Stimulated activated CD4-positive, alpha-beta T cell treated with anti-CD3 and anti-CD28 coated beads, Interleukin-4, amount 100 ng/mL, for 4 hours (primary cell): ENCODE measurements at places on chromosomes 12 and 14.

DNA sequence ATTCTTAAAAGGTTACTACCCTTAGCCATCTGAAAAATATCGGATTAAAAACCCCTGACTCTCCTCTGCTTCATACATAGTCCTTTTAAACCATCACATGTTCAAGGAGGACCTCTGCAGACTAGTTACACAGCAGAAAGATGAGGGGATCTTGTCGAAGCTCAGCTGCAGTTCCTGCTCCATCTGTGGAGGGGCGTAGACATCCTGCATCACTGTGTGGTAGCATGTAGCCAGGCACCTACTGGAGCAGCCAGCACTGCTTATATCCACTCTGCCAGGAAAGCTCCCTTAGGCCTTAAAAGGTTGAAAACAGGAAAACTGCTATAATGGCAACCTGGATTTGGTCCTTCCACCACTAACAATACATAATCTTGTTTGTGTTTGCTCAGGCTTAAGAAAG is 57.6 kb upstream of the STRN3 start:
- DNase-seq: no peak

- no peak for DNase-seq
These were observed 17.8 kb upstream of the TMPRSS12 start for GRCh38 chr12:50824914-50825313.

- no peak for DNase-seq
These were observed 77.1 kb downstream of the KCNMB4 start for GRCh38 chr12:70443062-70443673.

DNA sequence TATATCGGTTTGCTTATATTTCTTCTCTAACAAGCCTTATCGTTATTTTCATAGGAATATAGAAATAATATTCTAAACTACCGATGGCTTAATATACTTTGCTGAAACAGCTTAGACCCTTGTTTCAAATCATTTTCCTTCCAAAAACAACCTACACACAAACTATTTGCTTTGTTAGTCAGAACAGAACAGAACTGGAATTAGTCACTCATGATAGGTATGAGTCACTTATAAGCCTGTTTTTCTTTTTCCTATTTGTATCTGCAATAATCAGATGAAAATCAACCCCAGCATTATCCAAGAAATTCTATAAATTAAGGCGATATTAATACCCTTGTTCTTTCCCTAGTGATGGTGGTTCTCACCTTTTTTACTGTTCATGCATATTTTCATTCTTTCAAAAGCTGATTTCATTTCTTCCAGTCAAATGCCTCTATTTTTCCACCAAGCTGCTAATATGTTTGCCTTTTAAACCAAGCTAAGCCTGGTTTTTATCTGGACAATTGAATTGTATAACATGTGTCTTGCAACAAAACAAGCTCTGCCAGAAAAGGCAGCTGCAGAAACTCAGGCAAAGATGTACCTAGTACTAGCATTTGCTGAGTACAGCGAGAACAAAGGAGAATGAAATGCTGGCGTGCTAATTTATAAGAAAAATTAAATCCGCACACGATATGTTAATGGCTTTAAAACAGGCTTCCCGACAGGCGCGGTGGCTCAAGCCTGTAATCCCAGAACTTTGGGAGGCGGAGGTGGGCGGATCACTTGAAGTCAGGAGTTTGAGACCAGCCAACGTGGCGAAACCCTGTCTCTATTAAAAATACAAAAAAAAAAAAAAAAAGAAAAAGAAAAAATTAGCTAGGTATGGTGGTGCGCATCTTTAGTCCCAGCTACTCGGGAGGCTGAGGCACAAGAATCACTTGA is 1418.2 kb downstream of the AACS start:
- no peak for DNase-seq

- DNase-seq: peak; percentile 39
These were observed at the start of gene CPNE8 for GRCh38 chr12:38905480-38906351. Gene CPNE8 (minus strand): TSS chr12:38905591. CDS start chr12:38905534, 57 bp downstream.

DNA sequence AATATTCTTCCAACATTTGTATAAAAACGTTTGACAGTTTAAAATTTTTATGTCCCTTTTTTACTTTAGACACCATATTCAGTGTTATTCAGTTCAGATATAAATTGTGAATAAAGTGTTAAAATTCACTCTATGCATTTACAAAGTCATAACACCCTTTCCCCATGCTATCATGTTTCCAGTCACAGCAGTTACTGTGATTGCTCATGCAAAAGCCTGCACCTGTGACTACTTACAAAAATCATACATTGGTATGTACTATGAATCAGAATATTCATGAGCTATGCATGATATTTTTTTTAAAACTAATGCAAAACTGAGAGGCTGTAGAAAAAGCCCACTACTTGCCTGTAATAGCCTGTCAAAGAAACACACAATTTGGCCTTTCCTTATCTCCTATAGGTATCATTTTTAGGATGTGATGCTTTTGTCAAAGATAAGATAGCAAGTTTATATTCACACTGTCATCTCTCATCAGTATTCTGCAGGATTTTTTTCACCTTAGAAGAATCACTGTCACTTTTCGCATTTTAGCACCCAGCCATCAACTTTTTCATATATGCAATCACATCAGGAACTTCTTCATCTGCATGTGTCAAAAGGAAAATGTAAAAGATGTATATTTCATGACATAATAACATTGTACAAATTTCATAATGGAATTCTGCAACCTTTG is 443.2 kb downstream of the C12orf50 start:
- DNase-seq: no peak

DNA sequence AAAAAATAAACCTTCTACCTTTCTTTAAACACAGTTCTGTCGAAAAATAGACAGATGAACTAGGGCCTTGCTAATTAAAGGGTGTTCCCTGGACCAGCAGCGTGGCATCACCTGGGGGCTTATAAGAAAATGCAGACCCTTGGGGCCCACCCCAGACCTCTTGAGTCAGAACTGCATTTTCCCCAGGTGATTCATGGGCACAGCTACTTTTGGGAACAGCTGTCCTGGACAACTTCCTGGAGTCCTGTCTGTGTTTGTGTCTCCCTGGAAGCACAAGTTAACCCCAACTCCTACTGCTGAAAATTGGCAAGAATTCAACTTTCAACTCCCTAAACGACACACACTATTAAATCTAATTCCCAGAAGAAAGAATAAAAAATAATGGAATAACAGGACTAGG is 17.8 kb downstream of the FBLN5 start:
- DNase-seq: no peak

- no peak for DNase-seq
These were observed 66.7 kb downstream of the CCDC88C start for GRCh38 chr14:91350813-91351511.

- DNase-seq: no peak
These were observed 5.1 kb upstream of the NELL2 start for GRCh38 chr12:44881197-44881596.

- DNase-seq: no peak
These were observed 114.7 kb upstream of the AMIGO2 start for GRCh38 chr12:47194501-47194900.

DNA sequence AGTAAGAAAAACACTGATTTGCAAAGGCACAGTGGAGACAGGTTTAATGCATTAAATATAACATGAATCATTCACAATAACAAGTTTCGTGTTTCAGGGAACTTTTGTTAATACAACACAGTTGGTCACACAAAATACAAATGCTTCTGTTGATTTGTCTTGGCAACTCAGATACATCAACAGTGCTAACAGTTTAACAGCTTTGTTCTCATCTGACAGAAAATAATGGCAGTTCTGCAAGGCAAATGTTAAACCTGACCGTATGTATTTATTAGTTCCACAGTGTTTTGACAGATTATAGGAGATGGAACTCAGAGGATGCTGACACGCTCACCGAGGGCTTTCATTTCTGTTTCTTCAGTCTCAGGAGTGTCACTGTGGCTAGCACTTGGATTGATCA is 350.7 kb downstream of the PRKD1 start:
- DNase-seq: no peak

DNA sequence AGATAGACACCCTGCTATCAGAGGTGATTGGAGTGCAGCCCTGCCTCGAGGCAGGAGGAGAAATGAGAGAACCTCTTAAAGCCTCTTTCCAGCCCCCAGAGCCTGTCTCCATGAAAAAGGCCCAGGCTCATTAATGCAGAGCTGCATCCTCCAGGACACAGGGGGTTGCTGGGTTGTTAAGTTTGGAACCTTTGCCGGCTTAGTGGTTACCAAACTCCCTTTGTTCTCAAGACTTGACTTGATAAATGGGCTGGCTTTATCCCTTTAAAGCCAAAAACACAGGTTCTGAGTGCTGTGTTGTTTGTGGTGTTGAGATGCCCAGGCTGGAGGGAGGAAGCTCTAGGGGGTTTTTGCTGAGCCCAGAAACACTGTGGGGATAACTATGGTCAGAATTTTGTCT is 71.0 kb downstream of the DAD1 start:
- no peak for DNase-seq

DNA sequence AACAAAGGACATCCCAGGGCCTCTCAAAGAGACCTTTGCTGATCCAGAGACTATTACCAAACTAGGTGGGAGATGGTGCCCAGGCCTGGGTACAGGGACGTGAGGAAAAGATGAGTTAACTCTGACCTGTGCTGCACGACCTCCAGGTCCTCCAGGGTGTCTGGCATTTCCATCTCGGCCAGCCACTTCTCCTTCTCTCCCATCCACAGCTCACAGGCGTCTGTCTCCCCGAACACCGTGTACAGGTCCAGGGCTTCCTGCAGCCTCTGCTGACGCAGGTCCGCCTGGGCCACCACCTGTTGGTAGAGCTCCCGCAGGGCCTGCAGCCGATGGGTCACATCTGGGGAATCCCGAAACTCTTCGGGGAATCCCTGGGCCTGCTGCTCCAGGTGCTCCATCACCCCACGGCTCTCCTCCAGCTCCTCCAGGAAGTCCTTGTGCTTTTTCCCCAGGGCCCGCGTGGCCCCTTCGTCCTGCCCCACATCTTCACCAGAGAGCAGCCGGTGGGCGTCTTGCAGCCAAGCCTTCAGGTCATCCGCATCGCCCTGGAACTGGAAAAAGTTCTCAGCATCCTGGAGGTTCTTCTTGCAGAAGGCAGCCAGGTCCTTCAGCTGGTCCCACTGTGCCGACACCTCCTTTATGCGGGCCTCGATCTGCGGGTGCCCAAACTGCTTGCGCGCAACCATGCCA is 86.7 kb downstream of the SPTB start:
- DNase-seq: no peak

GRCh38 chr14:76950055-76951020 is 78.2 kb downstream of the IRF2BPL start:
- DNase-seq: no peak

- DNase-seq: no peak
These were observed 772 bp downstream of the SCARB1 start for GRCh38 chr12:124862768-124863415.

- no peak for DNase-seq
These were observed 282.0 kb downstream of the ERC1 start for GRCh38 chr12:1273051-1273450.

DNA sequence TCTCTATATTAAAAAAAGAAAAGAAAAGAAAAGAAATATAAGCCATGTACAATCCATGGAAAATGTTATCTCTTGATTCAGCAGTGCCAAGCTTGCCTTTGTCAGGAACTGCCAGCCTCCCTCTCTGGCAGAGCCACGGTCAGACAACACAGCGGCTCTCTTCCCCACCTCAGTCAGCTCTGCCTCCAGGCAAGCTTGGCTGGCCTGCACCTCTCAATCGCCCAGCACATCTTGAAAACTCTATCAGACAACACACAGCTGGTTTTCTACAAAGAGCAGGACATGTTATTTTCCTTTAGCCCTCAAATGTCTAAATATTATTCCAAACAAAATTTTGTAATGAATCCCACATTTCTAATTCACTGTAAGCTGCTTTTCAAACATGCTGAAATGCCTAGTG is 20.0 kb upstream of the GCH1 start:
- no peak for DNase-seq

DNA sequence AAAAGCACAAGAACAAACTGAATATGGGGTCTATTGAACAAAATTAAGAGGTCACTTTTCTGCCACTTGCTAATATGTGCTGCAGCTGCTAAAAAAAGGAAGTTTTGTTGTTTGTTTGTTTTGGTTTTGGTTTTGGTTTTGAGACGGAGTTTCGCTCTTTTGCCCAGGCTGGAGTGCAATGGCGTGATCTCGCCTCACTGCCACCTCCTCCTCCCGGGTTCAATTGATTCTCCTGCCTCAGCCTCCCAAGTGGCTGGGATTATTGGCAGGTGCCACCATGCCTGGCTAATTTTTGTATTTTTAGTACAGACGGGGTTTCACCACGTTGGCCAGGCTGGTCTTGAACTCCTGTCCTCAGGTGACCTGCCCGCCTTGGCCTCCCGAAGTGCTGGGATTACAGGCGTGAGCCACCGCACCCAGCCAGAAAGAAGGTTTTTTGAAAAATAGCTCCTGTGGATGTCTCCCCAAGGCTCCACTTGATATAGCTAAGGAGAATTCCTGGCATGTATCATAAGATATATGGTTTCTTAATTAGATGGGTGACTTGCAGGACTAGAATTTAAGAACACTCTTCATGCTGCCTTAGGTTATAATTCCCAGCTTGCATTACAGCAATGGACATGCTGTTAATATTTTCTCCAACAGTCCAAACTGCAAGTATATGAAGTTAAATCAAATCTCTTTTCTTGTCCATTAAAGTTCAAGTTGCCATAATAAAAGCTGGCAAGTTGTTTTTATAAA is 237.6 kb upstream of the AMIGO2 start:
- no peak for DNase-seq

DNA sequence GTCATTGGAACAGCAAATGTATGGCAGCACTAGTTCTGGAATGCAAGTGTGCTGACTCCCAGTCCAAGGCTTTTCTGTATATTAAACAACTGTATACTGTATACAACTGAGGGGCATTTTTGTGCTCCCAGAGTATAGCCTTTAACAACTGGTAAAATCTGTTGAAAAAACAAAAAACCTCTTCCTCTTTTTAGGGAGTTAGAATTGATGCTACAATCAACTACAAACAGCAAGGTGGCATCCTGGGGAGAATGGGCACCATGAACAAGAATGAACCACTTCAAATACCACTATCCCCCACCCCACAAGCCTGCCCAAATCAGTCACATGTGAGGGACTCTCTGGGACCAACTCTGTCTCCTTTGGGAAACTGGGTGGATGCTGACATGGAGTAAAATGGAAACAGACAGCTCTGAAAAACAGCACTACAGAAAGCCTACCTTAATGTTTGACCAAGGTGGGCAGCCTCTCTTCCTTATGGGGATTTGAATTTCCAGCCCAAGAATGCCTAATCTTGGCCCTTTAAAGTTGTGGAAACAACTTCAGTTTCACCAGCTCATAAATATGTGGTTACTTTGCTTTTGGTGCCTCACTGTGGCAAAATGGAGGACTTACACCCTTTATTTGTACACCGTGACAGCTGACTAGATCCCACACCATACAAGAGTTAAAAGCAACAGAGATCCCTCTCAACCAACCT is 7.5 kb downstream of the VTI1B start:
- peak; percentile 22 for DNase-seq

DNA sequence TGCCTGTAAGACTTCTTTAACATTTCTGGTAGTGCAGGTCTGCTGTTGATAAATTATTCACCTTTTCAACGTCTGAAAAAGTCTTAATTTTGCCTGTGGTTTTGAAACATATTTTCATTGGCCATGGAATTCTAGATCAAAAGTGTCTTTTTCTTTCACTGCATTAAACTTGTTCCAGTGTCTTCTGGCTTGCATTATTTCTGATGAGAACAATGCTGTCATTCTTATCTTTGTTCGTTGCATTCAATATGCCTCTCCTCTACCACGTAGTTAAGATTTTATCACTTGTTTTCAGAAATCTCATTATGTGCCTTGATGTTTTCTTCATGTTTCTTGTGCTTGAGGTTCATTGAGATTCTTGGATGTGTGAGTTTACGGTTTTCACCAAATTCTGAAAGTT is 13.4 kb upstream of the KIF26A start:
- DNase-seq: no peak

- no peak for DNase-seq
These were observed 345.8 kb downstream of the RAD51B start for GRCh38 chr14:68165274-68165843.
